Activated CD8-positive, alpha-beta memory T cell treated with anti-CD3 and anti-CD28 coated beads for 48 hours (primary cell): ENCODE measurements at places on chromosomes 4 and X.

DNA sequence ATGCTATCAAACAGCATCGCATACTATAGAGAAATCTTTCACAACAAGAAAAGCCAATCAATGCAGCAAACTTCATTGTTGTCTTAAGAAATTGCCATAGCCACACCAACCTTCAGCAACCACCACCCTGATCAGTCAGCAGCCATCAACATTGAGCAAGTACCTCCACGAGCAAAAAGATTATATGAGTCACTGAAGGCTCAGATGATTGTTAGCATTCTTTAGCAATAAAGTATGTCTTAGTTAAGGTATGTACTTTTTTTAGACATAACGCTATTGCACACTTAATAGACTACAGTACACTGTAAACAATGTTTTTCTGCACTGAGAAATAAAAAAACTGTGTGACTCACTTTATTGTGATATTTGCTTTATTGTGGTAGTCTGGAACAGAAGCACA, 37.8 kb upstream of the FUNDC1 start:
- no peak for DNase-seq

- no peak for DNase-seq
Observed at GRCh38 chr4:75655562-75655961, 17.6 kb downstream of the G3BP2 start.

- no peak for DNase-seq
Observed at GRCh38 chr4:38805530-38806145, 1.0 kb upstream of the TLR1 start.

DNA sequence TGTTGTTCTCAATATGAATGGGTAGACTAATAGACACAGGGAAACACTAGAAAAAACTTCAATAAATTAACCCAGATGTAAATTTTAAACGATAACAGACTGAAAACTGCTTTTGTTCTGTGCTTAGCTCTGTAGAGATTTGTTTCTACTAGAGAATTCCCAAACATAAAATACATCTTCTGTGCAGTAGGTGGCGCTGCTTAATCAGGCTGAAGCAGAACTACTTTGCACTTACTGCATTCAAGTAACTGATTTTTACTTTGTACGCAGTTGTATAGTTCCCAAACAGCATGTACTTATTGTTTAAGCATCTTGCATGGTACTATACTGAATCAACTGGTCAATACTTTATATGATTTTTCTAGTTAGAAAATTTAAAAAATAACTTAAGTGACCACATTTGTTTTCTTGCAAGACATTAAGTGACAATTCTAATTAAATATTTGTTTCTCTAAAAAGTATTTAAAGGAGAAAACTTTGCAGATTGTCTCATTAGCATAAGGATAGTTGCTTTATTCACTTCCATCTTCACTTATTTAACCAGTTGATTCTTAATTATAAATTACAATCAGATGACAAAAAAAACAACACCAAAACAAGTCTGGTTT, 490.6 kb downstream of the IL15 start:
- no peak for DNase-seq

- DNase-seq, result no peak
Observed at GRCh38 chrX:3440981-3441380, 94.5 kb upstream of the MXRA5 start.

GRCh38 chr4:102815981-102816380, 11.4 kb downstream of the UBE2D3 start:
- no peak for DNase-seq

GRCh38 chr4:53863158-53863557, 201.2 kb downstream of the CHIC2 start:
- no peak for DNase-seq

- no peak for DNase-seq
Observed at GRCh38 chrX:151870602-151871001, 42.1 kb upstream of the MAGEA4 start.

- DNase-seq, result no peak
Observed at GRCh38 chrX:40078489-40079227, 19.1 kb downstream of the BCOR start.
